ENCODE measurements at places on chromosomes 2 and 18.
A peak's percentile ranks its signal among the peaks of the same experiment; 100 is the strongest.

- DNase-seq, result no peak
Observed at GRCh38 chr2:38977047-38977446, 87.4 kb downstream of the ARHGEF33 start.

- DNase-seq, result no peak
Observed at GRCh38 chr2:203175371-203175770, 63.4 kb upstream of the CYP20A1 start.

DNA sequence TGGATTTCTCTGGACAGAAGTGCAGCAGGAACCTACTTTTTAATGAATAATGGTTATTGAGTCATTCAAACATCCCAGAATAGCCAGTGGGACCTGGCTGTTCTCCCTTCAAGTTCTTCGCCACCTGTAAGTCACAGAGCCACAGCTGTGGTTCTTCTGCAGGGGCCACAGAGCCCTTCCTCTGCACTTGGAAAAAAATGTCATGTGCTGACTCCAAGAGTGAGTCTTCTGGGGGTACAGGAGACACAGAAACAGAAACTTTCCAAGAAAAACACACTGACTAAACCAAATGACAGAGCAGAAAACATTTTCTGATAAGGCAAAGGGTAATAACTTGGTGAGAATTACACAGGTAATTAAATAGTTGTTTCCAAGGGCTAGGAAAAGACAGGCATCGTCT lies 68.7 kb upstream of the FN1 start:
- peak; percentile 16 for DNase-seq

DNA sequence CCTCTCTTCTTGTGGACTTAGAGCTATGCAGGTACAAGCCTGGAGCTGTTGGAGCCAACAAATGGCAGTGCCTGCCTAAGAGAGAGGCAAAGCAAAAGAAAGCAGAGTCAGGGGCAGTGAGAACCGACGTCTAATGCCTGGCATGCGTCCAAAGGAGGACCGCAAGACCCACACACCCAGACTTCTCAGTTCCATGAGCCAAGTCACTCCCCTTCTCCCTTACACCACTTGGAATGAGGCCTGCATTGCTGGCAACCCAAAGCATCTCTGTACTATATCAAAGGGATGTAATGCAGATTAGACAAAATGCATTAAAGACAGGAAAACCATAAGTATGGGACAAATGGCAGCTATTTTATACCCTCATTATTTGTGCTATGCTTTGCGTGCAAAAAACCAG lies 49.9 kb upstream of the RNU4ATAC start:
- DNase-seq, result peak; percentile 9

- no peak for DNase-seq
Observed at GRCh38 chr2:128552141-128552805, 233.6 kb upstream of the HS6ST1 start.

DNA sequence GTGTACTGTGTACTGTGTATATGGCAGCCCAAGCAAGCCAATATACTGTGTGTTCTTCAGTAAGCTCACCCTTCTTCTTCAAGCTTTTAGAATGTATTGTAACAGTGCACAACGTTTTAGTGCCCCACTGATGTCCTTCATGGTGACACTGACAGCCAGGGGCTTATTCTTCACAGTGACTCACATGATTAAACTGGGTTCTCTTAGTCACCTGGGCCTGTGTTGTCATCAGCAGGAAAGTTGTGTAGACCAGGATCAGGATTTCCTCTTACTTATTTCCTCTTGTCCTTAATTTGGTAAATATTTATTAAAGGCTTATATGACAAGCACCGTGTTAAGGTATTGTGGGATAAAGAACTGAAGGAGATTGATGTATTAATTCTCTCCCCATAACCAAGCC lies 67.9 kb upstream of the THOC1 start:
- DNase-seq, result no peak

GRCh38 chr2:115413791-115414190 lies 971.4 kb downstream of the DPP10 start:
- DNase-seq, result no peak

DNA sequence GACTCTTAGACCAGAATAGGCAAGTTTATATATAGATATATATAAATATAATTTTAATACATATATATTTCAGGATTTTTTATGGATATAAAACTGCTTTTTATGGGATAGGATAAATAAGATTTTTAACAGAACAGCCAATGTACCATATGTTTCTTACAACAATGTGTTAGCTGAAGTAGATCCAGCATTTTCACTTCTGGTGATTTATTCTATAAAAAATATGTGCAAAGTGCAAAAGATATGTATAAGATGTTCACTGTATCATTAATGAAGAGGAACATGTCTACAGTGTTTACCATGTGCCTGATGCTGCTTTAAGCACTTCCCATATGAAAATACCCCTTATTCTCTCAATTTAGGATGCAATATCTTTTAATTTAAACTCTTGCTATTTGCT lies 22.2 kb upstream of the GPR75 start:
- DNase-seq, result no peak
